Central memory CD4-positive, alpha-beta T cell (primary cell): ENCODE measurements at places on chromosomes 7 and 10.

- DNase-seq, result no peak
Observed at GRCh38 chr10:4649886-4650508, 176.0 kb upstream of the AKR1E2 start.

- no peak for DNase-seq
Observed at GRCh38 chr7:49802600-49802999, 29.2 kb downstream of the VWC2 start.

DNA sequence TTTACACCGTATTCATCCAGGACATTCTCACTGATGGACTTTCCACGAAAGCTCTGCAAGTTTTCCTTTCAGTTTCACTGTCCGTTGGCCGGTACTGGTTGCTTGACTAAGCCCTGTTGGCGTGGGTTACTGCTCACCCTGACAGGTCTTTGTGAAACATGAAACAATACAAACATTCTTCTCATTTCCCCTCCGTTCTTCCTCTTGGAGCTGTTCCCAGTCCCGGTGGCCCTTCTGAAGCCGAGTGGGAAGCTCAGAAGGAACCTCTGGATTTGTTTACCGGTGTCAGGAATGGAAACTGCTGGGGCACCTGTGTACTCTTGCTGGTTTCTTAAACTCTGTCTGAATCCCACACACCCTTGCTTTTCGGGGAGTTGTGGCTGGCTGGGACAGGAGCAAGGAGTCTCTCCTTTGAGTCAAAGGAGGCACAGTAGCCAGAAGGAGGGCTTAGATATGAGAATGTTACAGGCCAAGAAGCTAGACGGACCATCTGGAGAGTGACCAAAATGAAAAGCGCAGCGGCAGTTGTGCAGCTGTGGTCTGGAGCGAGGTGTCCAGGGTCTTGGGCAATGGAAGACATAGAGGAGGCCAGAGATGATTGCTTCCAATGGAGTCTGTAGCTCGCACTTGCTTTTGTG lies 45.7 kb downstream of the LYZL2 start:
- no peak for DNase-seq

DNA sequence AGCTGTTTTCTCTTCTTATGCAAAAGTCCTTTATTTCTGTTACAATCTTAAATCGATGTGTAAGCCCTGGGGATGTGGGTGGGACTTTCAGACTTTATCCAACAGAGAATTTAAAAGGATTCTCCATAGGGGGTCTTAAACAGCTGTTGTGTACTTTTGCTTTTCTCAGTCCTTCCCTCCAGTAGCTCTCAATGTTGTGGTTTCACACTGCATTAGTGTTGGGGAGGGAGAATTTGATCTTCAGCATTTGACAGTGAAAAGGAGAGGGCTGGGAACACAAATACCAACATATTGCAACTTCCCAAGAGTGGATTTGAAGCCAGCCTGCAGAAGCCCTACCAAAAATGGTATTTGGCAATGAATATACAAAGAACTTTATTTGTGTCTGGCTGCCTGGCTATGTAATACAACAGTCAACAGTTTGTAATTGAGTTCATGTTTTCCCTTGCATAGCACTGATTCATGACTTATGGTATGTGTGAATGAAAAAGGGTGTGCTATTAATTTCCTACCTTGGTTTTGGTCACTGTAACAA lies 80.1 kb upstream of the CAPZA2 start:
- DNase-seq, result no peak

DNA sequence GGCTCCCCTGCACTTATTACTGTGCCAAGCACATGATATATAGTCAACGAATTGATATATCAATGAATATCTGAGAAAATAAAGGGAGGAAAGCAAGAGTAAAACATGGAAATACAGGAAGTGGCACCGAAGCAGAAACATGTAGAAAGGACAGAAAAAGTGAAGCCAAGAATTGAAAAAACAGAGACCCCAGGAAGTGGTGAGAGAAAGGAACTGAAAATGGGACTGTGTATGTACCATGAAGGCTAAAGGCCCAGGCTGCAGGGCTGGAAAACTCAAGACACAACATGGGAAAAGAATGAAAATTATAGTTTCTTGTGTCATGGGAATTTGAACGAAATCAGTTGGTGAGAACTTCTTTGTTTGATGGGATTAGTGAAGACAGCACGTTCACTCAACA lies 60.6 kb downstream of the MAP3K8 start:
- DNase-seq, result no peak

DNA sequence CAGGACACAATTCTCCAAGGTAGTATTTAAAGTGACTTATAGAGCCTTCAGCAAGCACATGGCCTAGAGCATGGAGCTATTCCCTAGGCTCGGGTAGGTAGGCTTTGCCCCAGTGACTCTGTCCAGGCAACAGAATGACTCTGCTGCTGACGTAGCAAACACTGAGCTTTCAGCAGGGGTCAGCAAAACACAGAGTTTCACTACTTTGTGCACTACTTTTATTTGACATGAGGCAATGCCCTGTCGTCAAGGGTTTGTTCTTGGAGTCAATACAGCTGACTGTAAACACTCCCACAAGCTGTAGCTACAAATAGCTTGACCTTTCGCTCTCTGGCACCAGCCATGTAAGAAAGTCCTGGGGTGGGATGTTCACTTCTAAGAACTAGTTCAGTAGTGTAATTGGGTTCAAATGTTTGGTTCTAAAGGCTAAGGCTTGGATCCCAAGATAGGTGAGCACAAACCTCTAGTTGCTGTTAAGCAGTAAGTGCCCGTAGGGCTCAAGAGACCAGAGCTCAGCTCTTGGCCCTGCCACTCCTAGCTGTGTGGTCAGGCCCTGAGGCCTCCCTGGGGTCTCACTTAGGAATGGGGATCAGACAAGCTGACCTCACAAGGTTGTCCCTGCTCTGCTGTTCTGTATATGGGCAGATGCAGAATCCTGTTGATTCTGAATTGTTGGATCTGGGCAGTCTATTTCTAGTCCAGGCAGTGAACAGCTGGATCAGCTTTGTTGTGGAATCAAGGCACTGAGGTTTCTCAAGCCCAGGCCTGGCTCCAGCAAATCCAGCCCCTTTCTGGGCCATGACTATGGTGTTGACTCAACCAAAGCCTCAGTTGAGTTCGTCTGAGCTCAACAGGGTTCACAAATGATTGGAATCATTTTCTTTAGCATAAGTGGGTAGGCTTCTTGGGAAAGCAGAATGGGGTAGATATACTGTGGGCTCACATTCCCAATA lies 10.7 kb downstream of the NODAL start:
- no peak for DNase-seq

- DNase-seq, result no peak
Observed at GRCh38 chr7:20442951-20443350, 112.3 kb downstream of the ITGB8 start.

DNA sequence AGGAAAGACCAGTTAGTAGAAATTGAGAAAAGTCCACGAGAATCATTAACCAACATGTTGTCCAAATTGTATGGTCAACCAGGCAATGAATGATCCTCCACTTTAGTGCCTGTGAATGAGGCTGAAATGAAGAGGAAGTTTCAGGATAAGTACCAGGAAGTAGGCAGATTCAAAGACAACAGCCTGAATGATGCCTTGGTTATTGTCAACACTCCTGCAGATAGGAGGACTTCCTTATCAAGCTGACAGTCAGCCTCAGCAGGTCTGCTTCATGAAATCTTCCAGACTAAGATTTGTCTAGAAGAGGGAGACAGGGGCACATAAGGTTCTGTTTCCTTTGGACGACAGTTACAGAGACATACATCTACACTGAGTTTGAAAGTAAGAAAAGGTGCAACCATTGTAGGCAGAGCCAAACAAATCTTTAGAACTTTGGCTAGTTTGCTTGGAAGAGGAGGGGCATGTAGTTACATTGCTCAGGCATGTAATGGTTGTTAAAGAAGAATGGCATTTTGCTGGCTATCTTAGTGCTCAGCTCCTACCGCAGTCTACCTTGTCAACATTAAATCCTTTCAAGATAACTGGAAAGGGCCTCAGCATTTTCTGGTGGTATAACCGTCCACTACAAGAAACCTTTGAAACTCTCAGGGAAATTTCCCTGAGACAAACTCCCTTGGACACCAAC lies 81.4 kb downstream of the ABI1 start:
- DNase-seq, result no peak
